ENCODE measurements at places on chromosomes 5 and 9.
A peak's percentile ranks its signal among the peaks of the same experiment; 100 is the strongest.

DNA sequence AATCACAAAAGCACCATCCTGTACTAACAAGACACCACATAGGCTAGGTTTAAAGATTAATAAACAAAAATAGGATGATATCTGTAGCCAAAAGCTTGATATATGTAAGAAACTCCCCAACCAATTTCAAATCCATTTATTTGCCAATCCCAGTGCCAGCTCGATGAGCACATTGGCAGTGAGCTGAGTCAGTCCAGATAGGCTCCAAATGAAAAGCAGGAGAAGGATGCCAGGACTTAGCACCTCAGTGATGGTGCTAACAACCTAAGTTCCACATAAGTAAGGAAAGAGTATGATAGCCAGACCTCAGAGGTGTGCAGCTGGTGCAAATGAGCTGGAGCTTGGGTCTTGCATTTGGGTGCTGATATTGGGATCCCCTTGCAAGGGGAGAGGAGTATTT lies 158.1 kb downstream of the SIL1 start:
- H3K36me3 ChIP-seq = peaks cover 9% of the 10 kb centered on the region
- DNase-seq = no peak

DNA sequence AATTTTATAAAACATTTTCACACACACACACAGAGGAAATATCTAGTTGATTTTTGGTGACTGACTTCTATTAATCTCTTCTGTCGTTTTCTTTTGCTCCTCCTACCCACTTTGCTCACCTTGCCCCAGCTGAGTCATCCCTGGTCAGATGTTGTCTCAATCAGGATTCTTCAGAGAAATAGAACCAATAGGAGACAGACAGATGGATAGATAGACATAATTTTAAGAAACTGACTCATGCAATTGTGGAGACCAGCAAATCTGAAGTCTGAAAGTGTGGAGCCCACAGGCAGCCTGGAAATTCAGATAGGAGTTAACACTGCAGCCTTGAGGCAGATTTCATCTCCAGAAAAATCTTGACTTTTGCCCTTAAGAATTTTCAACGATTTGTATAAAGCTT lies 37.0 kb upstream of the PIK3R1 start:
- H3K4me1 ChIP-seq = no peaks in the 10 kb centered on the region
- no peaks in the 10 kb centered on the region for H3K36me3 ChIP-seq
- no peak overlapping the region for H3K4me3 ChIP-seq
- H3K27me3 ChIP-seq = no peaks in the 10 kb centered on the region
- no peak overlapping the region for H3K27ac ChIP-seq

DNA sequence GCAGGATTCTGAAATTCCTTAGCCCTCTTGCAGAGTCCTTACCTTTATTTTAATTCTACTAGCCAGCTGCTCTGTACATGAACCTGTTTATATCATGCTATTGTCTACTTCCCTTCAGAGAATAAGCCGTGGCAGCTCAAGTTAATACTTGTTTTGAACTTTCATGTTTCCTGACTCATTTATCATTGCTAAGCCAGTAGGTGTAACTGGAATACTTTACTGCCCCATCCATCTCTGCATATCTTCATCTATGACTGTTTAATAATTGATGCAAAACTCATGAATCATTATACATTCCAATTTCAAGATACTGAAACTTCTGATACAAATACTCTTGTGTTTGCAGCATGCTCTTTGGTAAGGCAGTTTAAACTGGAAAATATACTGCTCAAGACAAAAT lies 174.7 kb downstream of the PPP2R2B start:
- H3K4me1 ChIP-seq = peaks cover 41% of the 10 kb centered on the region
- H3K27me3 ChIP-seq = peaks cover 27% of the 10 kb centered on the region
- no peak overlapping the region for H3K27ac ChIP-seq
- peaks cover 6% of the 10 kb centered on the region for H3K36me3 ChIP-seq
- peak overlapping the region; percentile 4 for H3K4me3 ChIP-seq
- no peak for DNase-seq

GRCh38 chr9:89498852-89499480 lies 1.1 kb upstream of the SEMA4D start:
- H3K27me3 ChIP-seq = peaks cover 5% of the 10 kb centered on the region
- no peaks in the 10 kb centered on the region for H3K36me3 ChIP-seq
- H3K4me1 ChIP-seq = peaks cover 13% of the 10 kb centered on the region

DNA sequence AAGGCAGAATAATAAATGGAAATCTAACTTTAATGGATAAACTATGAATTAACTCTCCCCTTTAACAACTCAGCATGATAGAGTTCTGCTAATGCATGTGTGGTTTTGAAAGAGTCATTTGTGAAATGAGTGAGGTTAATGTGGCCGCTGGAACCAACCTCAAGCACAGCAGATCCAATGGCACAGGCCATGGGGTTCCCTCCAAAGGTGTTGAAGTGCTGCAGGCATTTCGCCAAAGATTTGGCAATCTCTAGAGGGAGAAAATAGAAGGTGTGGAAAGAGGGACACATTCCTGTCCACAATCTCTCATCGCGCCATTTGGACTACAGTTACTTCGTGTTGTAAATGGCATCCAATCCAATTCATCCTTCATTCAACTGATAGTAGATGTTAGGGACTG lies 35.0 kb downstream of the AGXT2 start:
- H3K4me1 ChIP-seq = peaks cover 9% of the 10 kb centered on the region
- no peak for DNase-seq
- H3K27me3 ChIP-seq = peaks cover 2% of the 10 kb centered on the region
- H3K36me3 ChIP-seq = no peaks in the 10 kb centered on the region

DNA sequence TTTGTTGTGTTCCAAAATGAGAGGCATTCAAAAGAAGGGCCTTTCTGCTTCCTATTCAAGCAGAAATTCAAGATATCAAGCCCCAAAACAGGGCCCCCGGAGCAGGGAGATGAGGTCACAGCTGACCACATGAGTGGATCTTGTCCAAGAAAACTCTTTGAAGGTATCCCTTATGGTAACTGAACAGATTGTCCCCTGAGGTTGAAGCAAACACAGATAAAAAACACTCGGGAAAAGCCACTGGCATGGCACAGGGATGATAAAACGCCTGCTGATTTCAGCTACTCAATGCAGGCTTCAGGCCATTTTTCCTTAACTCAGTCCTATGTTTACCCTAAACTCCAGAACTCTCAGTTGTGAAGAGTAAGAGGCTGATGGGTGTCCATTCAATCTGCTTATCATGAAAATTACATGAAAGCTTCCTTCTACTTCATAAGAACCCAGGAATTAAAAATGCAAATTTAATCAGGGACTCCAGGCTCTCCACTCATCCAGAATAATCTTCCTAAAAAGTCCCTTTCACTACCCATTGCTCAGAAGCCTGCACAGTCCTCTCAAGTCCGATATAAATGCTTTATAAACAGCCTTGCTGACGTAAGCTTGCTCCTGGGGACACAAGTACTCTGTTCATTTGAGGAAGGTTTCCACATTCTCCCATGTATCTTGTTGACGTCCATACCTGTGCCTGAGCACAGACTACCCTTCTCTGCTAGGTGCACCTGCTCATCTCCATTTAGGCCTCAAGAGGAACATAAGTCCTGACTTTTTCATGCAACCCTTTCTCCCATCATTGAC lies 35.9 kb upstream of the SLC1A3 start:
- H3K27me3 ChIP-seq = no peaks in the 10 kb centered on the region
- H3K4me3 ChIP-seq = no peak overlapping the region
- no peak overlapping the region for H3K27ac ChIP-seq
- peaks cover 14% of the 10 kb centered on the region for H3K4me1 ChIP-seq

GRCh38 chr5:68710514-68710913 lies 383.3 kb upstream of the SLC30A5 start:
- H3K27ac ChIP-seq = no peak overlapping the region
- H3K4me3 ChIP-seq = no peak overlapping the region
- H3K4me1 ChIP-seq = peaks cover 24% of the 10 kb centered on the region

- no peak overlapping the region for H3K27ac ChIP-seq
- no peaks in the 10 kb centered on the region for H3K4me1 ChIP-seq
- peaks cover 20% of the 10 kb centered on the region for H3K36me3 ChIP-seq
- peaks cover 5% of the 10 kb centered on the region for H3K27me3 ChIP-seq
Observed at GRCh38 chr9:123658792-123659191, 271.1 kb downstream of the DENND1A start.

DNA sequence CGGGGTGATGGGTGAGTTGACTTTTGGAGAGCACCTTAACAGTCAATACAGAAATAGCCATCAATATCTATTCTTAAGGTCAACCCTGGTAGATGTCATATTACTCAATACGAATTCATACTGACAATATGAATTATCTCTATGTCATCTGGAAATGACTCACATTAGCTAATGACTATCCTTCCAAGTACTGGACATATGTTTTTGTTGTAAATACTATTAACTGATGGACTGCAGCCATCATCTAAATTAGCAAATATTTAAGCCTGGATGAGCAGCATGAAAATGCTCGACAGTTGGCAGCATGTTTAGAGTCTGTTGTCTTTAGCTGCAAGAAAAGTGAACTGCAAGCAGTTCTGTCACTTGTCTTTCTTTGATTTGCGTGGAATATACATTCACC lies 19.6 kb upstream of the ISOC1 start:
- DNase-seq = no peak
- H3K27me3 ChIP-seq = no peaks in the 10 kb centered on the region
- H3K27ac ChIP-seq = no peak overlapping the region
- no peaks in the 10 kb centered on the region for H3K36me3 ChIP-seq

GRCh38 chr5:172479034-172479783 lies 24.9 kb upstream of the SH3PXD2B start:
- H3K4me3 ChIP-seq = no peak overlapping the region
- DNase-seq = no peak
- peaks cover 4% of the 10 kb centered on the region for H3K27me3 ChIP-seq
- no peaks in the 10 kb centered on the region for H3K36me3 ChIP-seq

DNA sequence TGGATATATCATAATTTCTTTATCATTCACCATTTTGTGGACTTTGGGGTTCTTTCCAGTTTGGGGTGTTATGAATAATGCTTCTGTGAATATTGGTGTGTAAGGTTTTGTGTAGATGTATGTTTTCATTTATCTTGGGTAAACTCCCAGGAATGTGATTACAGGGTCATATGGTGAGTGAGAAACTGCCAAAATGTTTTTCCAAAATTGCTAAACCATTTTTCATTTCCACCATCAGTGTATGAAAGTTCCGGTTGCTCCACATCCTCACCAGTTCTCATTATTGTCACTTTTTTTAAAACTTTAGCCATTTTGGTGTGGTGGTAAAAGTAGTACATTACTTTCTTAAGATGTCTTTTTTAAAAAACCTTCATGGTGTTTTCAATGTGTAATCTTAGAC lies 152.9 kb downstream of the NIPBL start:
- no peaks in the 10 kb centered on the region for H3K27me3 ChIP-seq
- no peak overlapping the region for H3K4me3 ChIP-seq
- no peaks in the 10 kb centered on the region for H3K4me1 ChIP-seq
- no peak for DNase-seq

DNA sequence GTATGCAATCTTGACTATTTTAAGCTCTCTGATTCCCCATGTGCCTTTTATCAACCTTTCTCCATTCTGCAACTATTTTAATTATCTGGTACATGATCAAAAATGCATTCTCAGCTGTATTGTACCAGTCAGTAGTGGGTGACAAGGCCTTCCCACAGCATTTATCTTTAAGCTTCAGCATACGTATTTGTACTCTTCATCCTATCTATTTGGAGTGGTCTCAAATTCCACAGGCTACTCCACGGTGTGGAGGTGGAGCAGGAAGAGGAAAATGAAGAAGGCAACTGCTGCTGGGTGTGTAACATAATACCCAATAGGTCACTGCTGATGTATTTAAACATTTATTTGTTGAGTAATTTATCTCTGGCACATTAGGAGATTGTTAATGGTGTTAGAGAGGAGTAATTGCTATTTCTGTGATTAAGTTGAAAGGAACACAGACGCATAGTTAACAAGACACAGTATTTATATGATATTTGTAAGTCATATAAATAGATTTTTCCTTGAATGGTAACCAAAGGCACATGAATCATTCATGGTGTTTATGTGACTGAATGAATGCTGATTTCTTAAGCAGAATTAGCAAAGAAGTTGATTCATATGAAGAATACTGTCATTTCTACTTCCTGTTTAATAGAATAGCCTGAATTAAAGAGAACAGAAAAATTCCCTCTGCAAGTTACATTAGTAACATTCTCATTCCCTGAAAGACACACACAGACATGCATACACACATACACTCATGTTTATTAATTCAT lies 153.8 kb upstream of the NR3C1 start:
- peaks cover 21% of the 10 kb centered on the region for H3K4me1 ChIP-seq
- no peak for DNase-seq
- no peaks in the 10 kb centered on the region for H3K36me3 ChIP-seq
- no peaks in the 10 kb centered on the region for H3K27me3 ChIP-seq
- no peak overlapping the region for H3K4me3 ChIP-seq

DNA sequence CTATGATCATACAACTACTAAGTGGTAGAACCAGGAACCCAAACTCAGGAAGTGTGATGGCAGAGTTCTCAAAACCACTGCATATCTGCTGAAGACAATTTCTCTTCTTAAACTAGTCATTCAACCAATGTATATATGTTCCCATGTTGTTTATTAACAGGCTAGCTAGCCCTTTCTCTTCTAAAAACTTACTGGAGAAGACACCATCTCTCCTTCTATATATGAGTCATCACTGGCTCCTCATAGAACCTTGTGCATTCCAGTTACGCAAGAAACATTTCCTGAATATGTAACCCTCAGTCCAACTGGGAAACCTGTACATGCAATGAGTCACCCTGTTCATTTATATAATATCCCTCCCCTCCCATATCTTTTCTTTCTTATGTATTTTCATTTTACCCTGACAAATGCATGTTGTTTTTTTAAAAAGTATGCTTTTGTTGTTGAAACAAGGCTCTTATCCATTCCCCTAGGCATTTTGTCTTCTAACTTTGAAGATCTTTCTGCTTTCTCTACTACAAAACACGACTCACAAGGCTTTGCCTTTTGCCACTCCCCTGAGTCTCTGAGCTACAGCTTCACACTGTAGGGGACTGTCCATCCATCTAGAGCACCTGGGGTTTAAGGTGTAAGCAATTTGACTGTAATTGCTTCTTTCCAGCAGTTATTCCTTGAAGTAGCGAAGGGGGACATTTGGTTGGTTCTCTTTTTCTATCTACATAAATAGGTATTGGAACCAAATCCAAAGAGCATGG lies 119.5 kb downstream of the ANXA1 start:
- no peak for DNase-seq
- peak overlapping the region; percentile 41 for H3K27ac ChIP-seq
- no peak overlapping the region for H3K4me3 ChIP-seq
- no peaks in the 10 kb centered on the region for H3K4me1 ChIP-seq

DNA sequence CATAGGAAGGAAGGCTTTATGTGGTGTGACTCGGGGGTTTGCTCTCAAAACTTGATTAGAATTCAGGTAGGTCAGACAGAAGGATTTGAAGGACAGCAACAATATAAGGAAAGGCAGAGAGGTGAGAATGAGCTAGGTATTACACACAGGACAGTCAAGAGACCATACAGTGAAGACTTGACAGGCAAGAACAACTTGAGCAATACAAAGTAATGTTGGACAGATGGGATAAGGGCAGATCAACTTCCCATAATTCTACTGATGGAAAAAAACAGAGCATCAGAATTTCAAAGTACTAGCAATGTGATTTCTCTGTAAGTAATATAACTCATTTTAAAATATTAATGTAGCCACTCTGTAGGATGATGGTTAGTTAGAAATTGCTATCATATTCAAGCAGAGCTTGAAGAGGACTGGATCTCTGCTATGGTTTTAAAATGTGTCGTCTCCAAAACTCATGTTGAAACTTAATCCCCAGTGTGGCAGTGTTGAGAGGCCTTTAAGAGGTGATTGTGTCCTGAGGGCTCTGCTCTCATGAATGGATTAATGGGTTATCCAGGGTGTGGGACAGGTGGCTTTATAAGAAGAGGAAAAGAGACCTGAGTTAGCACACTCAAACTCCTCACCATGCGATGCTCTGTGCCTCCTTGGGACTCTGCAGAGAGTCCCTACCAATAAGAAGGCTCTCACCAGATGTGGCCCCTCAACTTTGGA lies 22.4 kb upstream of the HOMER1 start:
- H3K36me3 ChIP-seq = no peaks in the 10 kb centered on the region
- H3K27ac ChIP-seq = no peak overlapping the region
- no peaks in the 10 kb centered on the region for H3K4me1 ChIP-seq
- DNase-seq = no peak
- H3K27me3 ChIP-seq = no peaks in the 10 kb centered on the region

All from type B pancreatic cell (in vitro differentiated cells).